ENCODE measurements at places on chromosomes 5 and 9.

GRCh38 chr5:80955082-80955590 lies 5.0 kb upstream of the RASGRF2 start:
- DNase-seq = no peak

- no peak for DNase-seq
Observed at GRCh38 chr5:76718880-76719279, 3.0 kb downstream of the F2R start.

- no peak for DNase-seq
Observed at GRCh38 chr9:104745852-104746251, 1.6 kb upstream of the NIPSNAP3A start.

- DNase-seq = no peak
Observed at GRCh38 chr9:36902080-36902716, 131.9 kb downstream of the PAX5 start.

DNA sequence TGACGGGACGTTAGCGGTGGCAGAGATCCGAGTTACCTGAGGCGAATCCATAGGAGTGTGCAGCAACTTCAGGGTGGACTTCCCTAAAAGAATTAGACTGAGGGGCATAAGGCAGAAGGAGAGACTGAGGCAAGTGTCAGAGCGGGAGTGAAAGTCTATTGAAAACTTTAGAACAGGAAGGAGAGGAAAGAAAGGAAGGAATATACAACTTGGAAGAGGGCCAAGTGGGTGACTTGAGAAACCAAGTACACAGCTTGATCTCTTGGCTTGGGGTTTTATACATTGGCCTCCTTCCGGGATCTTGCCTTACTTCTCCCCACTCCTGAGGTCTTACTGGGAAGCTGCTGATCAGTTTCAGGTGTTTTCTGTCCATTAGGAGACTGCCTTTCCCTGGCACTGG lies 84.9 kb downstream of the SNX18 start:
- no peak for DNase-seq

DNA sequence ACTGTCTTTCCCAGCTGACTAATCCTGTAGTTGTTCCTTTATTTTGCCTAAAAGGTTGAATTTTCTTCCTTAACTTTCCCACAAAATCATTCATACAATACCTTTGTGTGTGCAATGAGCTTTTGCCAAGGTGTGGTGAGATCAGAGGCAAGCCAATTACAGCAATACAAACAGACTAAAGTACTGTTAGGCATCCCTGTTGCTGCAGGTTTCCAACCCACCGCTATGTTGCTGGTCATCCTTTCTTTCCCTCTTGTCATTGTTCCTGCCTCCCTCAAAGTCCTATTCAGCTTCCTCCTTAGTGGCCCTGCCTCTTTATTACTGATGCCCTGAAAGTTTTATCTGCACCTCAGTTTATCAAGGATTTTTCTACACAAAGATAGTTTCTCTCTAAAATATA lies 22.1 kb downstream of the ITGA2 start:
- DNase-seq = no peak

DNA sequence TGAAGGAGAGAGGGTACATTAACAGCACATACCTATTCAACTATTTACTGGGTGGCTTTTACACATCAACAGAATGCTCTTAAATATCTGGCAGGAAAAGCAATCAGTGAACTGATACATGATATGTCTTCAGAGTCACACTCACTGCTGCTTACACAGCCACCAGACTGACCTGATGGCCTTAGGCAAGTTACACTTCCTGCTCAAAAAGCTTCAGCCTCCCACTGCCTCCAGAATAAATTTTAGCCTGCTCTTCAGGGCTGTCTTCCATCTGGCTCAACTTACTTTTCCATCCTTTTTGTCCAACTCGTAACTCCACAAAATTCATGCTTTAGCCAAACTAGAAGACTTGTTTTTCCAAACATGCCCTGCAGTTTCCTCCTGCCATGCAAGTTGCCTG lies 10.7 kb downstream of the LOX start:
- DNase-seq = no peak

- DNase-seq = no peak
Observed at GRCh38 chr9:107105784-107106183, 177.3 kb upstream of the RAD23B start.

GRCh38 chr9:92962303-92962649 lies 15.0 kb downstream of the FGD3 start:
- DNase-seq = no peak

DNA sequence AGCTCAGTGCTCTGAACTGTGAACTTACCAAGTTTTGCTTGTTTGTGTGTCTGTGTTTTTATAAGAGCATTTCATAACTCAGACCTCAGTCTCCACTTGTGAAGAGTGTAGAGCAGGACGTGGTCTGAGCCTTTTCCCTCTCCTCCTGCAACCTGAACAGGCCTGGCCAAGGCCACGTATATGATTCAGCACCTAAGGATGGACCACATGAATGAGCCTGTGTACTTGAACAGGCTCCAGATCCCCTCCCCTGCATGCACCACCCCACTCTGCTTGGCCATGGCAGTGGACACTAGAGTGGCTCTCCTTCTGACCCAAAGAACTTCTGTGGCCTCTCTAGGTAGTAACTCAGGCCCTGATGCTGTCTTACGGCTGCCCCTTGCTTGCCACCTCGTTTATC lies 125.9 kb upstream of the FSTL4 start:
- no peak for DNase-seq

GRCh38 chr9:116155698-116156039 lies 2.1 kb downstream of the PAPPA start:
- peak; percentile 9 for DNase-seq

Measured in HCEC 1CT (cell line).